ENCODE measurements at places on chromosomes 1 and 21.

GRCh38 chr1:153387001-153387400, 3.9 kb downstream of the S100A8 start:
- DNase-seq = no peak

DNA sequence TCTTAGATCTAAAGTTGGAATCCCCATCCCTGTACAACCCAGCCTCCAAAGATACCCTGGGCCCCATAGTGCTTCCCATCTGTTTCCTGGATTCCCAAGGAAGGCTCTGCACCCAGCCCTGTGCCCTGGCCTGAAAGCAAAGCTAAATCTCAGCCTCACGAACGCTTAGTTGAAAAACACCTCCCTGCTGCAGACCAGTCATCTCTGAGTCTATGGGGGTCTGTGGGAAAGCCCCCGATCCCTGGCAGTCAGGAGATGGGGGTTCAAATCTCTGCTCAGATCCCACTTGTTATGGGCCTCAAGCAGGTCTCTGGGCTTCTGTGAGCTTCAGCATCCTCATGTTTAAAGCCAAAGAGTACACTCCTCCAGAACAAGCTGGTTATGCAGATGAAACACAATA, 210.5 kb upstream of the GRIK3 start:
- DNase-seq = no peak

- DNase-seq = no peak
Observed at GRCh38 chr1:114075105-114075504, 78.6 kb downstream of the SYT6 start.

GRCh38 chr1:4621646-4622045, 32.8 kb upstream of the AJAP1 start:
- no peak for DNase-seq

- no peak for DNase-seq
Observed at GRCh38 chr1:121445679-121446078, 260.9 kb downstream of the SRGAP2C start.

GRCh38 chr1:110914676-110915075, 41.7 kb downstream of the CD53 start:
- no peak for DNase-seq

GRCh38 chr1:167344112-167344511, 123.4 kb downstream of the POU2F1 start:
- no peak for DNase-seq

DNA sequence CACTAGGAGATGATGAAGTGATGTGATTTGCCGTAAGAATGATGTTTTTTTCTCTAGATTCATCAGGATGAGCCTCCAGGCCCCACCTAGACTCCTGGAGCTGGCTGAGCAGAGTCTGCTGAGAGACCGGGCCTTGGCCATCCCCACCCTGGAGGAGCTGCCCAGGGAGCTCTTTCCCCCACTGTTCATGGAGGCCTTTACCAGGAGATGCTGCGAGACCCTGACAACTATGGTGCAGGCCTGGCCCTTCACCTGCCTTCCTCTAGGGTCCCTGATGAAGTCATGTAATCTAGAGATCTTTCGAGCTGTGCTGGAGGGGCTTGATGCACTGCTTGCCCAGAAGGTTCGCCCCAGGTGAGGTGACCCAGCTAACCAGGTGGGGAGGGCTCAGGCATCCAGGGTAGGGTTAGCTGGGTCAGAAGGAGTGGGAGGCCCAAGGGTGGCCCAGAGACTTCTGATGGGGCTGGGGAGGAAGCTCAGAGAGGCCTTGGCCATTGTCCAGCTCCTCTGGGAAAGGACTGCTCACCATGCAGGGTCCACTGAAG, 1.3 kb downstream of the PRAMEF12 start:
- DNase-seq = no peak

- DNase-seq = no peak
Observed at GRCh38 chr1:174742805-174743653, 256.7 kb upstream of the CACYBP start.

- no peak for DNase-seq
Observed at GRCh38 chr1:234884701-234885100, 243.9 kb downstream of the TOMM20 start.

- no peak for DNase-seq
Observed at GRCh38 chr1:19372602-19373001, 60.5 kb downstream of the SLC66A1 start.

DNA sequence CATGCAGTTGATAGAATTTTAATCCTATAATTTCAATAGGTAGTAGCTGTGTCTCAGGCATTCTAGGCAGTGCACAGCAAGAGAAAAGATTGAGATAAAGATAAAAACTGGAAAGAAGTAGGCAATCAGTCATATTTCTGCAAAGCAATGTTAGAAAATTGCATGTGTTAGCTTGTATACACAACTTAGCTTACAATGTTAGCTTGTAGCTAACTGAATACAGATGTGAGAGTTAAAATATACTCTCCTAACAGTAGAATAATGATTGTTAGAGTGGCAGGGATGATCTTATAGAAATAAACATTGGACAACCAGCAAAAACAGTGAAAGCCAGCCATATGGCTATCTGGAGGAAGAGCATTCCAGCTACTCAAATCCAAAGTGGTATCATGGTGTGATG, 29.0 kb downstream of the PTPRC start:
- DNase-seq = no peak

- no peak for DNase-seq
Observed at GRCh38 chr1:6485168-6486101, 6.0 kb downstream of the PLEKHG5 start.

- DNase-seq = no peak
Observed at GRCh38 chr1:118960567-118961136, 27.5 kb downstream of the TBX15 start.

DNA sequence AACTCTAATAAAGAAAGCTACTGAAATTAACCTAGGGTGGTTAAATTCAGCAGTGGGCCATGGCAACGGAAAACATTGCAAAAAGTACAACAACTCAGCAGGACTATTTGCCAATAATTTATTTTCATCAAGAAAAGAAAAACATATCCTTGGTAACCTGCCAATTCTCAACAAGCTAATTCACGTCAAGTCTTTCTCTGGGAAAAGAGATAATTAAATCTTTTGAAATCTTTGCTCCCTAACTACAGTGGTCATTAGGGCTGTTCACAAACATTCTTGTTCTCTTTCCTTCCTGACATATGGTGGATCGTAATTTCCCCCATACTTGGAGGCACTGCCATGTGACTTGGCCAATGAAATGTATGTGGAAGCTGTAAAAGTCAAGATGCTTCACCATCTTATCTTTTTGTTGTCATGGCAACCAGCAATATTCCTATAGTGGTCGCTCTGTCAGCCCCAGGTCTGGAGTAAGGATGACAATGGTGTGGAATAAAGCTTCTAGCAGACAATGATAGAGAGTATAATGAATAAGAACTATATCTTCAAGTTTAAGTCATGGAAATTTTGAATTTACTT, 29.6 kb upstream of the ZNF326 start:
- no peak for DNase-seq

DNA sequence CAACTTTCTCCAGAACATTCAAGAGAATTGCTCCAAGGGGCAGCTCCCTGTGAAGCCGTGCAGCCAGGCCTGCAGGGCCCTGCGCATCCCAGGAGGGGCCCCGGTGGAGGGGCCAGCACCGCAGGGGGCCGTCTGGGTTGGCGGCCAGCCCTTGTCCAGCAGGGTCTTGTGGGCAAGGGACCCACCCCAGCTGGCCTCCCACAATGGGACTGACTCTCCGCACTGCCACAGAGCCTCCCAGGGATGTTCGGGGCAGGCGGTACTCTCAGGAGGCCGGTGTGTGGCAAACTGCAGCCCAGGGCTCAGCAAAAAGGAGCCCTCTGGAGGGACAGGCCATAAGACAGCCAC, 68.2 kb upstream of the COL6A1 start:
- DNase-seq = no peak

DNA sequence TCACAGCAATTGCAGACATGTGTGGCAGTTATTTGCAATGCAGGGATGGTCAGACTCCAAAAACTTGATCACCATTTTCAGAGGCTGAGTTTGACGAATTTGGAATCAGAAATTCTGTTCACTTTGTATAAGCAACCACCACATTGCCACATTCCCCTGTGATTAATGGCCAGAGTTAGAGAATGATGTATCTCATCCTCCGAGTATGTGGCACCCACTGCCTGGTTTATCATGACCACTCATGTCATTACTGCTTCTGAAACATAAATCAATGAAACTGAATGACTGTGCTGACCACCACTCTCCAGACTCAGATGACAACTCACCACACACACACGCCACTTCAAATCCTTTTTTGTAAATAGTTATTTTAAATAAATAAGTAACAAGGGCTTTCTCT, 66.6 kb upstream of the CACHD1 start:
- no peak for DNase-seq

GRCh38 chr1:186102107-186102506, 272.9 kb downstream of the TPR start:
- no peak for DNase-seq

DNA sequence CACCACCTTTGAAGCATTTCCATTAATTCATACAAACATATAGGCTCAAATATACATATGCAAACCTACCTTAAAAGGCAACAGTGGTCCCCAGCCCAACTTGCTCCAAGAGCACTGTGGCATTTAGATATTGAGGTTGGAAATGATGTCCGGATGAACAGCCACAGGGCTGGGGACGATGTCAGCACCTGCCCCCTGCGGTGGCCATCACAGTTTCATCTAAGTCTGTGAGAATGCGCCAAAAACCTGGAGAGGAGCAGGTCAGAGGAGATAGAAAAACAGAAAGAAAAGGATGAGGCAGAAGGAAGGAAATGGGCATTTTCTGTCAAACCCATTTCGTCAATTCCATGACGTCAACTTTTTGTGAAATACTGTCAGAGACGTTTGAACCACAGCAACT, 67.4 kb downstream of the TIAM1 start:
- DNase-seq = no peak

- peak; percentile 94 for DNase-seq
Observed at GRCh38 chr1:229625915-229626831, at the start of the genes TAF5L and URB2. TSS of gene TAF5L (minus strand) at chr1:229626122. CDS start at chr1:229614482, 11,640 bp downstream. TSS of gene URB2 (plus strand) at chr1:229626247. CDS start at chr1:229627634, 1,387 bp downstream.

DNA sequence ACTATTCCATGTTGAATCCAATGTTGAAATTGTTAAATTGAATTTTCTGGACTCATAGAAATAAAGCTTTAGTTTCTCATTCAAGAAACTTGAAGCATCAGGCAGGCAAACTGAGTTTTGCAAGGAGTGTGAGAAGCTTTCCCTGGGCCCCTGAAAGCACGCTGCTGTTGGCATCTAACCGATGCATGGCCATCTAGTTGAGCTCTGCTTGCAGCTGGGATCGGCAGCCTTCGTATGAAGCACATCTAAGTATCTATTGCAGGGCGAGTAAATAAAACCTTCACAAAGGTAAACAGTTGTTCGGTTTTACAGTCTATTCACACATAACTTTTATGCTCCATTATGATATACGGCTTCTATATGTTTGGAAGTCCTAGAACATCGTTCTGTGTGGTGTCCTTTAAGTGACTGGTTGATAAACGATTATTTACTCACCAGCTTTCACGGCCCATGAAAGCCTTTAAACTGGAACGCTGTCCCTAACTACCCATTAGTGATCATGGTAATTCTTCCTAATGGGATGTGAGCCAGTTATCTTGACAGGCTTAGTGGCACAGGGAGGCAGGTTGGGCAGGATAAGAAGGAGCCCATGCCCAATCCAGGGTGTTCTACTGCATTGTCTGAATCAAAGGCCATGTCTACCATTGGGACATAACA, 71.7 kb downstream of the SEC16B start:
- DNase-seq = no peak

GRCh38 chr1:203905275-203905674, 43.9 kb downstream of the SNRPE start:
- no peak for DNase-seq

DNA sequence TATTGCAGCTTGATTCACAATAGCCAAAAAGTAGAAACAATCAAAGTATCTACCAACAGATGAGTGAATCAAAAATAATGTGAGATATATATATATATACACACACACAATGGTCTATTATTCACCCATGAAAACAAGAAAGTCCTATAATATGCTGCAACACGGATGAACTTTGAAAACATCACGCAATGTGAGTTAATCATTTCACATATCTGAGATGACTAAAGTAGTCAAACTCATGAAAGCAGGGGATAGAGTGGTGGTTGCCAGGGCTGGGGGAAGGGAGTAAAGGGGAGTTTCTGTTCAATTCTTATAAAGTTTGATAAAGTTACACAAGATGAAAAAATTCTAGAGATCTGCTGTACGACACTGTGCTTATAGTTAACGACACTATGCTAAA, 1234.8 kb downstream of the MRPL39 start:
- DNase-seq = no peak

DNA sequence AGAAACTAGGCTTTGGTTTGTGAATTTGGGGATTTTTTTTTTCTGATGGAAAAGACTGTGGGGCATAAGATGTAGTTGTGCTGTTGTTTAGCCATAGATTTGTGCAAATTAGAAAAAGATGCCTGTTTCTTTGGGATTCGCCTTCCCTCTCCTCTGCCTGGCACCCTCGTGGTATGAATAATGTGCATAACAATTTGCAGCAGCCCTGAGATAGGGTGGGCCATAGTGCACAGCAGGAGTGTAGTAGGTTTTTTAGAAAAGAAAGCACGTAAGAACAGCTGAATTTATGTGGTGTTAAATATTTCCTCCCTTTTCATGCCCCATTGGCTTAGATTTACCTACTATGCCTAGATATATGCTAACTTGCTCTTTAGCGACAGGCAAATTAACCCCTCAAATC, 158.9 kb downstream of the PTGER3 start:
- no peak for DNase-seq

- DNase-seq = no peak
Observed at GRCh38 chr1:8523666-8524206, 205.8 kb downstream of the SLC45A1 start.

DNA sequence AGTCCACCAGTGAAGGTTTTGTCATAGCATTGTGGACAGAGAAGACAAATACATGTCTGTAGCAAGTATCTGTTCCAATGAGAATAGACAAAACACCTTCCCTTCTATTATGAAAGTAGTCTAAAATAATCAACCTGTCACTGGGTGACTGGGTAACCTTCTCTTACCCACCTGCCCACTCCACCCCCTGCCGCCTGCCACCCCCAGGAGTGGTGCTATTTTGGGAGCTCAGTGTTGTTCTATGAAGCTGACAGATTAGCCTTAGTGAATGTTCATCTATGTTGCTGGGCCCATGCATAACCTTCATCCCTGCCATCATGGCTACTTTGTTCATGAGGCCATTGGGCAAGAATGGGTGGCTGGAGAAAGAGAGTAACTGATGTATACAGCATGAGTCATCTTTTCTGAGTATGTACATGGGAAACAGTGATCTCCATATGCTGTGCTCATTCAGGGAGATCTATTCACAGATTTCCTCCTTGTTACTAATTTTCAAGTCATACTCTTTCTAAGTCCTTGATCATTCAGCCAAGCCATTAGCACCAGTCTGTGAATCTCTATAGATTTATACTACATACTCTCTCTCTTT, 24.8 kb downstream of the MARK1 start:
- DNase-seq = peak; percentile 45

- peak; percentile 45 for DNase-seq
Observed at GRCh38 chr1:53048960-53049573, 12.9 kb upstream of the PODN start.

GRCh38 chr1:105138458-105138893, 1388.8 kb downstream of the AMY1C start:
- DNase-seq = no peak
